Fibroblast of lung (primary cell): ENCODE measurements at places on chromosomes 2 and 18. TPM values are rescaled to one million over a fixed set of nuclear protein-coding genes. Genes with fewer than 3 reads are reported as not detected.

Gene GRB14
- total RNA-seq: 0.26 and 0.33 TPM in 2 replicates

Gene LRRTM1
- not detected in 2 replicates for total RNA-seq

Gene HMSD
- 0.83 TPM in 1 of 2 replicates, not detected in the other for total RNA-seq

Gene BMP10
- total RNA-seq: not detected in 2 replicates

Gene FSHR
- under 0.01 TPM in 1 of 2 replicates, not detected in the other for total RNA-seq

Gene TRAPPC8
- total RNA-seq: 51.1 and 64.2 TPM in 2 replicates

Gene GPR35
- total RNA-seq: 1.0 and 1.2 TPM in 2 replicates

Gene TNFAIP6
- 33.1 and 53.8 TPM in 2 replicates for total RNA-seq

Gene GRP
- not detected in 2 replicates for total RNA-seq

Gene SLC5A7
- total RNA-seq: not detected in 2 replicates

Gene SERPINB2
- 3.9 and 12.1 TPM in 2 replicates for total RNA-seq

Gene DNAJC5G
- not detected in 2 replicates for total RNA-seq

Gene ALLC
- not detected in 2 replicates for total RNA-seq

Gene GKN2
- not detected in 2 replicates for total RNA-seq

Gene NPAS2
- 2.3 and 3.6 TPM in 2 replicates for total RNA-seq

Gene MYOM1
- 0.26 and 0.83 TPM in 2 replicates for total RNA-seq

Gene SOWAHC
- 7.1 and 10.3 TPM in 2 replicates for total RNA-seq

Gene ZSCAN30
- 13.4 and 29.2 TPM in 2 replicates for total RNA-seq

Gene REG1B
- not detected in 2 replicates for total RNA-seq

Gene NR4A2
- total RNA-seq: 0.17 and 0.26 TPM in 2 replicates

Gene SERPINB11
- not detected in 2 replicates for total RNA-seq

Gene TMEM178A
- 0.26 and 1.5 TPM in 2 replicates for total RNA-seq

Gene AMMECR1L
- 13.1 and 16.8 TPM in 2 replicates for total RNA-seq

Gene B4GALT6
- 1.3 and 1.5 TPM in 2 replicates for total RNA-seq

Gene CFAP65
- not detected in 2 replicates for total RNA-seq

Gene UPP2
- not detected in 2 replicates for total RNA-seq

Gene CTLA4
- total RNA-seq: not detected in 2 replicates

Gene LCT
- total RNA-seq: under 0.01 TPM in 2 replicates

Gene FEV
- total RNA-seq: not detected in 2 replicates

Gene HIBCH
- 16.2 and 19.2 TPM in 2 replicates for total RNA-seq

Gene CXCR2
- total RNA-seq: not detected in 2 replicates

Gene CD8B2
- total RNA-seq: not detected in 2 replicates

Gene HDHD2
- 15.0 and 15.7 TPM in 2 replicates for total RNA-seq
